ENCODE measurements at places on chromosomes 5 and 9.

DNA sequence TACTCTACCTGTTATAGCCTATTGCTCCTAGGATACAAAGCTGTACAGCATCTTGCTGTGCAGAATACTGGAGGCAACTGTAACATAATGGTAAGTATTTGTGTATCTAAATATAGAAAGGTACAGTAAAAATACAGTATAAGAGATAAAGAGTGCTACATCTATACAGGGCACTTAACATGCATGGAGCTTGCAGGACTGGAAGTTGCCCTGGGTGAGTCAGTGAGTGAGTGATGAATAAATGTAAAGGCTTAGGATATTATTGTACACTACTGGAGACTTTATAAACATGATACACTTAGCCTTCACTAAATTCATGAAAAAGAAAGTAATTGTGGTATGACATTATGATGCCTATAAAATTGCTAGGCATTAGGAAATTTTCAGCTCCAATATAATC lies 65.5 kb upstream of the OSMR start:
- DNase-seq = no peak

- DNase-seq = peak; percentile 60
Observed at GRCh38 chr5:95649274-95649673, 2.7 kb downstream of the RFESD start.

- no peak for DNase-seq
Observed at GRCh38 chr9:33468215-33468730, 5.5 kb downstream of the NOL6 start.

- DNase-seq = no peak
Observed at GRCh38 chr9:123392802-123393201, 36.8 kb downstream of the CRB2 start.

GRCh38 chr9:109904666-109905065 lies 124.7 kb downstream of the PALM2AKAP2 start:
- no peak for DNase-seq

DNA sequence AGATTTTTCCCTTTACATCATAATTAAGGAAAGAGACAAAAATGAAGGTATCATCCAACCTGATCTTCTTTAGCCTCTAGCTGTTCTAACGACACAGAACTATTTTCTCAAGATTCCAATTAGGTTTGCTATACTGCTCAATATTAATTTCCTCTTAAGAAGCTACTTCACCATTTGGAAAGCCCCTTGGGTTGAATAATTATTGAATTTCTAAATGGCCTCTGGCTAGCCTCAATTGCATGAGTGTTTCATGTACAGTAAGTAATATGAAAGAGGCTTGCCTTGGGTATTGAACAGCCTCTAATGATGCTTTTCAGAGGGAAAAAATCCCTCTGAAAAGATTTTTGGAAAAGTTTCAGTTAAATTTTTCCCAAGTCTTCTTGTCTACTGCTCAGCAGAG lies 3.7 kb upstream of the MOB3B start:
- DNase-seq = no peak

GRCh38 chr5:103526164-103526915 lies 36.2 kb downstream of the NUDT12 start:
- peak; percentile 80 for DNase-seq

DNA sequence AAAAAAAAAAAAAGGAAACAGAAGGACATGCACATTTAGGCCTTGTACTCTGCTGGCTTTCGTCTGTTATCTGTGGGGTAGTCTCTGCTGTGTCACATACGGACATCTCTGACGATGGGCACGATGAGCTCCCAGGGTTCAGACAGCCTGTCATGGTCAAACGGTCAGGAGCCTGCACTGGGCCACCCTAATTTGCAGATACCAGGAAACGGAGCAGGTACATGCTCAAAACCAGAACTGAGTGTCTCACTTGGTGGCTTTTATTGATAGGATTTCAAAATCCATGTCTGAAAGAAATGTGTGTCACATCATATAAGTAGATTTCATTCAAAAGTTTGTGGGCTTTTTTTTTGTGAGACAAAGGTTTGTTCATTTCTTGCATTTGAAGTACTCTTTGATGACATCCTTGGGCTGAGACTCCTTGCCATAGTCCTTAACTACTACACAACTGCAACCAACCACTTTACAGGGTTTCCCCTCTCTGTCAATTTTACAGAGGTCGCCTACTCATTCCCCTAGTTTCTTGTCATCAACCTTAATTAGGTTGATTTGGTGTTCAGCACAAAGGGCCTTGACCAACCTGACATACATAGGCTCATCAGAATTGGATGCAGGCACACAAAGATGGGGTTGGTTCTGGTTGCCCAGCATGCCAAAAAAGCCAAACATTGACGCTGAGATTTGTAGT lies 9.0 kb downstream of the CKMT2 start:
- no peak for DNase-seq

GRCh38 chr5:78602400-78602799 lies 46.2 kb downstream of the LHFPL2 start:
- no peak for DNase-seq

- no peak for DNase-seq
Observed at GRCh38 chr9:92754091-92754745, 10.4 kb downstream of the BICD2 start.

DNA sequence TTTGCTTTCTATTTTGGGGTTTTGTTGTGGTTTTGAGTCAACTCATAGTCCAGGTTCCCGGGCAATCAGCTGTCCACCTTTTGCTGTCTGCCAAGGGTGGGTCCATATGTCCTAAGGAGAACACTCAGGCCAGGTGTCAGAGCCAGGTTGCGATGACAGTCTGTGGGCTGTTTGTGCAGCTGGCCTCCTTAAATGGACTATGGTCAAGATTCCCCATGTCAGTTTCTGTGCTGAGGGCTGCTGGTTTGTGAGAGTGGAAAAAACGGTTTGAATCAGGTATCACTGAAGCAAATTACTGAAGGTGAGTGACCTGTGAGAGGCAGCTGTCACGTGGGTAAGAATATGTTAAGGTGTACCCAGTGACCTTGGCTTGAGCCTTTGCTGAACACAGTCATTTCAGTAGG lies 33.0 kb downstream of the SNX30 start:
- no peak for DNase-seq

DNA sequence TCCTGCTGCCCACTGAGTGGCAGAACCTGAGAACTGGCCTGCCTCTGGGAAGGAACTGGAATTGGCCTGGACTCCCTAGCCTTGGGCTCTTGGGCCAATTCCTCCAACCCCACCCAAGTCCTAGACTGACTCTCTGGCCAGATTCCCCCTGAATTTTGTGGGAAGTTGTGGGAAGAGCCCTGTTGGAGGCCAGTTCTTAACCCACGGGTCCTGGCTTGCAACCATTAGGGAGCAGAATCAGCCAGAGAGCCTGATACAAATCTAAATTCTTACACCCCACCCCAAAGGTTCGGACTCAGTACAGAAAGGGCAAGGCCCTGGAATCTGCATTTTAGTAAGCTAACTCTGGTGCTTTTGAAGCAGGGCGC lies 125.3 kb upstream of the SLC25A48 start:
- DNase-seq = no peak

GRCh38 chr5:61884252-61884855 lies 421.7 kb upstream of the KIF2A start:
- no peak for DNase-seq

DNA sequence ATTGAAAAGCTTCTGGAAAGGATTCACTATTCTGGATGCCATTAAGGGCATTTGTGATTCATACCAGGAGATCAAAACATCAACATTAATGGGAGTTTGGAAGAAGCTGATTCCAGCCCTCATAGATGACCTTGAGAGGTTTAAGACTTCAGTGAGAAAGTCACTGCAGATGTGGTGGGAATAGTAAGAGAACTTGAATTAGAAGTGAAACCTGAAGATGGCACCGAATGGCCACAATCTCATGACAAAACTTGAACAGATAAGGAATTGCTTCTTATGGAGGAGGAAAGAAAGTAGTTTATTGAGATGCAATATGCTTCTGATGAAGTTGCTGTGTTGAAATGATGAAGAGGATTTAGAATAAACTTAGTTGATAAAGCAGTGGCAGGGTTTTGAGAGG lies 254.6 kb upstream of the SLC24A2 start:
- DNase-seq = peak; percentile 48

DNA sequence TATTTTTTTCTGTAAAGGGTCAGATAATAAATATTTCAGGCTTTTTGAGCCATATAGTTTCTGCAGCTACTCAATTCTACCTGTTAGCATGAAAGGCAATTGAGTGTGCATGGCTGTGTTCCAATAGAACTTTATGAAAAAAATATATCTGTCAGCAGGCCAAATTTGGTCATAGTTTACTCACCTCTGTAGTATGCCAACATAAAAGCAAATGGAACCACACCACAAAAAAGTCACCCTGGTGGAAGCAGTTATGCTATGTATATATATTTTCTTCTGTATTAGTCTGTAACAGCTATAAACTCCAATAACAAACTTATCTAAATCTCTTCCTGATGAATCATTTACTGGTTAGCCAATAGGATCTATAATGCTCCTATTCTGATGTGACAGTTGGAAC lies 3.4 kb downstream of the SLC38A9 start:
- no peak for DNase-seq

GRCh38 chr5:126192226-126192625 lies 231.0 kb upstream of the GRAMD2B start:
- DNase-seq = no peak

- DNase-seq = no peak
Observed at GRCh38 chr5:61603211-61603908, 271.3 kb downstream of the ZSWIM6 start.

DNA sequence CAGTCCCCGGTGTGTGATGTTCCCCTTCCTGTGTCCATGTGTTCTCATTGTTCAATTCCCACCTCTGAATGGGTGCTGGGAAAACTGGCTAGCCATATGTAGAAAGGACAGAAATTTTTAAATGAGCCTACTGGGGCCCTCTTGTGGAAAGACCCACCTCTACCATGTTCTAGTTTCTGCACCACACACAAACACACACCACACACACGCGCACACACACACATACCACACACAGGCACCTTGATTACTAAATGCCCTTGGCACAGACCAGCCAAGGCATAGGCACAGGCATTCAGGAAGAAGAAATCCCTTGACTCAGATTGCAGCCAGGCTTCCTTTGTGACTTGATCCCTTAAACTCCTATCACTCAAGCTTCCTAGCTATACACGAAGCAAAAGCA lies 60.5 kb downstream of the SIL1 start:
- peak; percentile 46 for DNase-seq

All from OCI-M1 (cell line).